ENCODE measurements at places on chromosomes 3 and 15. TPM values are rescaled to one million over a fixed set of nuclear protein-coding genes. Genes with fewer than 3 reads are reported as not detected.

Gene CD86
- not detected for total RNA-seq

Gene GOLGA8S
- 0.18 TPM for total RNA-seq

Gene RHOA
- total RNA-seq = 453 TPM

Gene DNAJC13
- total RNA-seq = 12.5 TPM

Gene TMEM41A
- total RNA-seq = 19.8 TPM

Gene NXPE3
- 19.8 TPM for total RNA-seq

Gene CHRNA7
- 5.2 TPM for total RNA-seq

Gene TNNC1
- 1.7 TPM for total RNA-seq

Gene SETD5
- 49.1 TPM for total RNA-seq

Gene SLC6A6
- 76.4 TPM for total RNA-seq

Gene SERINC4
- not detected for total RNA-seq

Gene ZNF385D
- total RNA-seq = not detected

Gene LRRC3B
- total RNA-seq = not detected

Gene GRAMD1C
- 0.47 TPM for total RNA-seq

Gene SCN5A
- total RNA-seq = 1.0 TPM

Gene ADAMTS9
- 0.58 TPM for total RNA-seq

Gene TBCCD1
- 6.9 TPM for total RNA-seq

Gene SLC28A1
- total RNA-seq = not detected

Gene ZIC1
- not detected for total RNA-seq

Gene SCG5
- total RNA-seq = 2.0 TPM

Gene STRIT1
- not detected for total RNA-seq

Gene ARPP21
- total RNA-seq = 0.16 TPM

Gene MYRIP
- total RNA-seq = not detected

Gene SLC12A8
- total RNA-seq = 1.7 TPM

Gene PGBD4
- 0.96 TPM for total RNA-seq

Gene CHRNA3
- total RNA-seq = 0.35 TPM

Gene FMN1
- 0.70 TPM for total RNA-seq

Gene EFCC1
- total RNA-seq = not detected

Gene HCLS1
- 0.05 TPM for total RNA-seq

Gene CTXN2
- total RNA-seq = not detected

Gene IL16
- not detected for total RNA-seq

Gene UNC45A
- 54.5 TPM for total RNA-seq

Gene CRBN
- 23.6 TPM for total RNA-seq

Gene TRIM42
- total RNA-seq = not detected

Gene TM4SF18
- 31.8 TPM for total RNA-seq

Gene METTL6
- total RNA-seq = 29.9 TPM

Gene SERPINI2
- not detected for total RNA-seq

Gene MCF2L2
- total RNA-seq = 0.07 TPM

Gene HMG20A
- 26.6 TPM for total RNA-seq

Gene INO80
- total RNA-seq = 12.3 TPM

Gene LRRC2
- not detected for total RNA-seq

Gene UBAP1L
- total RNA-seq = 0.61 TPM

Gene LAMB2
- total RNA-seq = 110 TPM

Gene PRR20G
- total RNA-seq = 0.80 TPM

Gene KBTBD12
- not detected for total RNA-seq

Gene OR5K2
- total RNA-seq = not detected

Gene FGF7
- not detected for total RNA-seq

Gene MKRN2OS
- total RNA-seq = not detected

Gene SOX14
- not detected for total RNA-seq

Gene TM6SF1
- 0.10 TPM for total RNA-seq

Data from A549 treated with GW870086 at 1 μM for 4 hours (cell line).